Hepatocyte (in vitro differentiated cells): ENCODE measurements at places on chromosomes 6 and 20. TPM values are rescaled to one million over a fixed set of nuclear protein-coding genes. Genes with fewer than 3 reads are reported as not detected.

Gene IP6K3
- 7.9 and 9.5 TPM in 2 replicates for total RNA-seq

Gene NKAIN2
- total RNA-seq: 1.3 and 2.6 TPM in 2 replicates

Gene NRSN1
- not detected in 2 replicates for total RNA-seq

DNA sequence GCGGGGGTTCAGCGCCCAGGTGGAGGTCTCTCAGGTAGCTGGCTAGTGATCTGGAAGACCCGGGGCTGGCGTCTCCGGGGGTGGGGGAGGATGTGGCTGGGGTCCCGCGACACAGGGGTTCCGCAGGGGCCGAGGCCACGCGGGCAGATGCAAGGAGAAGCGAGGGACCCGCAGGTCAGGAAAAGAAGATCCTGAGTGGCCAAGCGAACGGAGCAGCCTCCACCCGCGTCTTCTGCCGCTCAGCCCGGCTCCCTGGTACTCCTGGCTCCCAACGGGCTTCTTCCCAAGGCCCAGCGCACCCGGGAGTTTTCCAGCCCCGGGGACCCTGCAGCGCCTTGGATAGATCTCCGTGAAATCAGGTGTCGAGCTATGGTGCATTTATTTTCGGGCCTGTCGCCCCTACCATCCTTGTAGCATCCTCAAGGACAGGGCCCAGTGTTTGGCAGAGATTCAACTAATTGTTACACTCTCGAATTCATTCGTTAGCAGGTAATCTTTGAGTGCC lies 682 bp upstream of the CHD6 start:
- H3K27me3 ChIP-seq: no peaks in the 10 kb centered on the region
- no peaks in the 10 kb centered on the region for H3K36me3 ChIP-seq

GRCh38 chr20:23568320-23568970 lies at the start of gene CST9L:
Gene CST9L (minus strand): TSS chr20:23568484. CDS start chr20:23568450, 34 bp downstream.
- H3K27ac ChIP-seq: no peak within 1 kb of the TSS
- DNase-seq: no peak
- H3K36me3 ChIP-seq: no peaks in the 10 kb centered on the region
- no peak within 1 kb of the TSS for H3K4me3 ChIP-seq

DNA sequence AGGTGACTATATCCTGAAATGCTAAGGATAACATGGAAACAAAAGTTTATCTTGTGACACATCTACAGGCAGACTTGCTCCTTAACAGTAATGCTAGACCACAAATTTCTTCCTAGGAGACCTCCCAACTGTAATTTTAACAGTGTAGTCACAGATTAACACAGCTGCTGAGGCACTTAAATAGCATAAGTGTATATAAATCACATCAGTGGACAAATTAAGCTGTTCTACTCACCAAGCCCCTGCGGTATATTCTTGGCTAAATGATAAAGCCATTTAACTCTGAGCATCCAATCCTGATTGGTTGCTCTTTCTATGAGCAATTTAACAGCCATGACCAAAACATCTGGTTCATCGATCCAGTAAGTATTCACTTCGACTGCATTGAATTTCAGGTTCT lies 73.3 kb upstream of the LYRM2 start:
- no peak overlapping the region for H3K4me3 ChIP-seq
- no peaks in the 10 kb centered on the region for H3K4me1 ChIP-seq
- H3K27me3 ChIP-seq: no peaks in the 10 kb centered on the region

DNA sequence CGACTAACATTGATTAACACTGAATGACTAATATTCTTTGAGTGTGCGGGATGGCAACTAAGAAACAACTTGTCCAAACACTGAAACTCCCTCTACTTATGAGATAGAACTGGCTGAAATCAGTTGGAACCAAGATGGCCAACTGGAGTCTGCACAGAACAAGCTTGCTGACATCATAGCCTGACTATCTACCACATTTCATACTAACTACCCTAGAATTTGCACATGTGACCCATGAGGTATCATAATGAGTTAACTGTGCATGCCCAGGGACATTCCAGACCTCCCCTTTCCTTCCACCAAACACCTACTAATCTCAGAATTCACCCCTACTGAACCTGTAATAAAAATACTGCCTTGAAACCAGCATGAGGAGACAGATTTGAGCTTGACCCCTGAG lies 43.2 kb downstream of the PHIP start:
- DNase-seq: no peak
- no peak overlapping the region for H3K27ac ChIP-seq
- no peaks in the 10 kb centered on the region for H3K36me3 ChIP-seq
- H3K4me3 ChIP-seq: no peak overlapping the region
